ENCODE measurements at places on chromosomes 16 and 17. TPM values are rescaled to one million over a fixed set of nuclear protein-coding genes. Genes with fewer than 3 reads are reported as not detected.

KRT20 gene
- 0.26 TPM for polyA plus RNA-seq

ERAL1 gene
- 63.5 TPM for polyA plus RNA-seq

MRPS34 gene
- polyA plus RNA-seq = 51.0 TPM

UBALD2 gene
- polyA plus RNA-seq = 16.7 TPM

MIF4GD gene
- 17.2 TPM for polyA plus RNA-seq

TBC1D26 gene
- 0.64 TPM for polyA plus RNA-seq

ZNF75A gene
- polyA plus RNA-seq = 65.3 TPM
